ENCODE measurements at places on chromosomes 1 and 21. TPM values are rescaled to one million over a fixed set of nuclear protein-coding genes. Genes with fewer than 3 reads are reported as not detected.

Gene PCSK9
- 0.11 TPM for total RNA-seq

Gene AKNAD1
- not detected for total RNA-seq

Gene SLC2A5
- total RNA-seq, result not detected

Gene SPAG17
- total RNA-seq, result not detected

Gene GJC2
- total RNA-seq, result 0.54 TPM

Gene OXCT2
- 0.89 TPM for total RNA-seq

Gene SLC44A5
- total RNA-seq, result not detected

Gene CCDC185
- total RNA-seq, result not detected

Gene RASSF5
- 0.89 TPM for total RNA-seq

Gene OR2T11
- not detected for total RNA-seq

Gene SPRR3
- total RNA-seq, result not detected

Gene NFASC
- total RNA-seq, result 55.4 TPM

Gene TSEN15
- total RNA-seq, result 52.0 TPM

Gene MAN1C1
- 0.51 TPM for total RNA-seq

Gene LEMD1
- total RNA-seq, result not detected

Gene BNIPL
- total RNA-seq, result not detected

Gene CTSS
- total RNA-seq, result 2.5 TPM

Gene CACNA1S
- total RNA-seq, result not detected

Gene SELP
- not detected for total RNA-seq

Gene MTARC1
- total RNA-seq, result 0.76 TPM

Gene NTNG1
- 14.7 TPM for total RNA-seq

Gene PRR9
- not detected for total RNA-seq

Gene RGS8
- total RNA-seq, result not detected

Gene TNFRSF9
- not detected for total RNA-seq

Gene KANK4
- 0.25 TPM for total RNA-seq

Gene S1PR1
- 44.3 TPM for total RNA-seq

Gene TNNT2
- not detected for total RNA-seq

Gene CASQ2
- total RNA-seq, result not detected

Gene C1orf21
- total RNA-seq, result 20.0 TPM

Gene PTBP2
- total RNA-seq, result 9.6 TPM

Gene TRIM63
- not detected for total RNA-seq

Gene RHBDL2
- total RNA-seq, result not detected

Gene SH2D1B
- not detected for total RNA-seq

Gene IRF6
- 1.6 TPM for total RNA-seq

Gene CFAP107
- not detected for total RNA-seq

Gene GCLM
- 30.6 TPM for total RNA-seq

Gene NPR1
- total RNA-seq, result 0.25 TPM

Gene FCRL2
- not detected for total RNA-seq

Gene CD1E
- total RNA-seq, result not detected

Gene CFHR5
- total RNA-seq, result not detected

Gene OTUD3
- 4.8 TPM for total RNA-seq

Gene PTGER3
- 0.63 TPM for total RNA-seq

Gene F11R
- total RNA-seq, result 0.76 TPM

Gene S100A9
- total RNA-seq, result not detected

Gene LCE1E
- total RNA-seq, result not detected

Gene CHI3L1
- 0.22 TPM for total RNA-seq

Gene DISC1
- 1.2 TPM for total RNA-seq

Gene PTCH2
- total RNA-seq, result 0.11 TPM

Gene APOBEC4
- total RNA-seq, result not detected

Gene PGD
- total RNA-seq, result 51.7 TPM

Gene EDARADD
- total RNA-seq, result 2.3 TPM

Gene ADAM30
- not detected for total RNA-seq

Gene WDR64
- not detected for total RNA-seq

Gene CR1L
- not detected for total RNA-seq

Gene ARHGEF2
- total RNA-seq, result 136 TPM

Gene SPRR2D
- not detected for total RNA-seq

Gene MR1
- 25.2 TPM for total RNA-seq
